ENCODE measurements at places on chromosomes 2 and 18. TPM values are rescaled to one million over a fixed set of nuclear protein-coding genes. Genes with fewer than 3 reads are reported as not detected.

Gene MC5R
- not detected for total RNA-seq

Gene TRIM43
- not detected for total RNA-seq

Gene SERPINB10
- not detected for total RNA-seq

GRCh38 chr2:217827430-217828201 lies 175.2 kb downstream of the TNS1 start:
- no peak for DNase-seq

GRCh38 chr2:188526701-188527100 lies 235.0 kb downstream of the GULP1 start:
- no peak for DNase-seq

GRCh38 chr2:217793566-217794132 lies 209.1 kb downstream of the TNS1 start:
- no peak for DNase-seq

DNA sequence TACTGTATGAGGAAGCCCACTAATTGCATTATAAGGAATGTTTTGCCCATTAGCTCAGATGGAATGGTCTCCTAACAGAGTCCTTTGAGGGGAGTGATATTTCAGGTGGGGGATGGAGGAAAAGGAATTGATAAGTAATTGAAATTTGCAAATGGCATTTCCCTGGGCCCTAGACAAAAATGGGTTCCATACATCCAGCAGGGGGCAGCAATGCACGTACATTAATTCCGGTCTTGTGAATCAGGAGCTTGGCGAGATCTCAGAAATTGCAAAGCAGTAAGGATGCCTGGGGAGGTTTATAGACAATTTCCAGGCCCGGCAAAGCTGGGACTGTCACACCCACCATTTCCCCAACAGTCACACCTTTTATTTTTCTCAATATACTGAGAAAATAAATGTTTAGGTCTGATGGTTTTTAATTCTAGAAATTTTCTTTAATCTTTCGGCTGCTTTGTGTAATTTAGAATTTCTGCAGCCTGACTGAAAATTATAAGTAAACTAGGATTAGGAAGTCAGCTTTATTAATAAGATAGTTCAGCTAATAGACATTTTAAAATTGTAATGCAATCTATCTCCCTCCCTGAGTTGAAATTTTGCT lies 122.8 kb downstream of the LYPD1 start:
- peak; percentile 51 for DNase-seq

- DNase-seq, result peak; percentile 11
Measured at GRCh38 chr2:138621139-138621538, 119.6 kb downstream of the SPOPL start.

Data from progenitor cell of endocrine pancreas (in vitro differentiated cells).